ENCODE measurements at places on chromosomes 5 and 9.

DNA sequence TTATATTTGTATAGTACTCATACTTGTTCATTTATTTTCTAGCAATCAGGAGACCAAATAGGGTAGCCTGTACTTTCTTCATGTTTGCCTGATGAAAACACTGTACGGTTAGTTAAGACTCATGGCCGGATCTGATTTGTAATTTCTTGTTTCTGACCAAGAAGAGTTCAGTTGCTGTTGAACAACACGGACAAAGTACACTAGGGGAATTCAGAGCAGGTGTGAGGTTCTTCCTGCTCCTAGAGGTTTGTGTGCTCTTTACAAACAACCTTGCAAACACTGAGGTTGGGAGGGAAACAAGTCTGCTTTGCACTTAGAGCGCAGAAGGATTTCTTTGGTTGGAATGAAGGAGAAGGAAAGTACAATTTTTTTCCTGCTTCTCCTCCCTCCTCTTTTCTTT, 69.7 kb downstream of the TRIO start:
- DNase-seq = no peak

GRCh38 chr5:138369261-138369660, 16.8 kb downstream of the KDM3B start:
- no peak for DNase-seq

DNA sequence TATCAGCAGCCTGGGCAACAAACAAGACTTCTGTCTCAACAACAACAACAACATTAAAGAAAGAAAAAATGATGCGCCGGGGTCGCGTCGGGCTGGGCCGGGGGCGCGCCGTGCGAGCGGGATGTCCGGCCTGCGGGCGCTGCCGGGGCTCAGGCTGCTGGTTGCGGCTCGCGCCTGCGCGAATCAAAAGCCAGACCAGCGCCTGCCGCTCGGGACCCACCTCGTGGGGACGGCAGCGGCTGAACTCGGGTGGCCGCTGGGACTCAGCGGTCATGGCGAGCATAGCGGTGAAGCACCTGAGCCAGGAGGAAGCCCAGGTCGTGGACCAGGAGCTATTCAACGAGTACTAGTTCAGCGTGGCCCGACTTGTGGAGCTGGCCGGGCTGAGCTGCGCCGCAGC, 11.9 kb upstream of the NHP2 start:
- DNase-seq = no peak

- DNase-seq = peak; percentile 17
Observed at GRCh38 chr5:179765400-179765799, 28.4 kb upstream of the LTC4S start.

GRCh38 chr5:147177125-147177840, 57.5 kb upstream of the STK32A start:
- no peak for DNase-seq

GRCh38 chr9:33162721-33163311, 4.3 kb downstream of the B4GALT1 start:
- no peak for DNase-seq

DNA sequence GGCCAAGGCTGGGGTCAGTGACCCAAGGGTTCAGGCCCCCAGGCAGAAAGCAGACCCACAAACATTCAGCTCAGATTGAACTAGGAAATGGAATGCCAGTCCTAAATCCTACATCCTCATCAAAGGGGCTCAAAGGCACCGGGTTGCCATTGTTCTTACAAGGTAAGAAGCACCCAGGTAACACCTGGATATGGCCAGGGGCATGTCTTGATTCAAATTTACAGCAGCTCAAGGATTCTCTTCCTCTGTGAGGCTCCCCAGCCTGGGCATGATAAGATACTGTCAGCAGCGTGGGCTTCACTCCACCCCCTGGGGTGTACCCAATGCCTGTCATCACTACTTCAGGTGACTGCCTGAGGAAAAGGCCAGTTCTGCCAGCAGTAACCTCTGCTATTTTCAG, 92.1 kb upstream of the FSTL4 start:
- DNase-seq = no peak

DNA sequence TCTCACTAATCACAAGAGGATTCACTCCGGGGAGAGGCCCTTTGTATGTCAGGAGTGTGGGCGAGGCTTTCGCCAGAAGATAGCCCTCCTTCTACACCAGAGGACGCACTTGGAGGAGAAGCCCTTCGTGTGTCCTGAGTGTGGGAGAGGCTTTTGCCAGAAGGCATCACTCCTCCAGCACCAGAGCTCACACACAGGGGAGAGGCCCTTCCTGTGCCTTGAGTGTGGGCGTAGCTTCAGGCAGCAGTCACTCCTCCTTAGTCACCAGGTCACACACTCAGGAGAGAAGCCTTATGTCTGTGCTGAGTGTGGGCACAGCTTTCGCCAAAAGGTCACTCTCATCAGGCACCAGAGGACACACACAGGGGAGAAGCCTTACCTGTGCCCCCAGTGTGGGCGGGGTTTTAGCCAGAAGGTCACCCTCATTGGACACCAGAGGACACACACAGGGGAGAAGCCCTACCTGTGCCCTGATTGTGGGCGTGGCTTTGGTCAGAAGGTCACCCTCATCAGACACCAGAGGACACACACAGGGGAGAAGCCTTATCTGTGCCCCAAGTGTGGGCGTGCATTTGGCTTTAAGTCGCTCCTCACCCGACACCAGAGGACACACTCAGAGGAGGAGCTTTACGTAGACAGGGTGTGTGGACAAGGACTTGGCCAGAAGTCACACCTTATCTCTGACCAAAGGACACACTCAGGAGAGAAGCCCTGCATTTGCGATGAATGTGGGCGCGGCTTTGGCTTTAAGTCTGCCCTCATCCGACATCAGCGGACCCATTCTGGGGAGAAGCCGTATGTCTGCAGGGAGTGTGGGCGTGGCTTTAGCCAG, 27.8 kb downstream of the NUTM2F start:
- DNase-seq = no peak

- no peak for DNase-seq
Observed at GRCh38 chr9:2465921-2466460, 155.6 kb upstream of the VLDLR start.

GRCh38 chr9:98584059-98584458, 124.7 kb downstream of the GABBR2 start:
- DNase-seq = no peak

- peak; percentile 29 for DNase-seq
Observed at GRCh38 chr5:55533521-55534435, 986 bp downstream of the PLPP1 start.

GRCh38 chr5:40401284-40402006, 278.3 kb upstream of the PTGER4 start:
- DNase-seq = no peak

- peak; percentile 7 for DNase-seq
Observed at GRCh38 chr5:111922344-111922743, 165.3 kb upstream of the NREP start.

DNA sequence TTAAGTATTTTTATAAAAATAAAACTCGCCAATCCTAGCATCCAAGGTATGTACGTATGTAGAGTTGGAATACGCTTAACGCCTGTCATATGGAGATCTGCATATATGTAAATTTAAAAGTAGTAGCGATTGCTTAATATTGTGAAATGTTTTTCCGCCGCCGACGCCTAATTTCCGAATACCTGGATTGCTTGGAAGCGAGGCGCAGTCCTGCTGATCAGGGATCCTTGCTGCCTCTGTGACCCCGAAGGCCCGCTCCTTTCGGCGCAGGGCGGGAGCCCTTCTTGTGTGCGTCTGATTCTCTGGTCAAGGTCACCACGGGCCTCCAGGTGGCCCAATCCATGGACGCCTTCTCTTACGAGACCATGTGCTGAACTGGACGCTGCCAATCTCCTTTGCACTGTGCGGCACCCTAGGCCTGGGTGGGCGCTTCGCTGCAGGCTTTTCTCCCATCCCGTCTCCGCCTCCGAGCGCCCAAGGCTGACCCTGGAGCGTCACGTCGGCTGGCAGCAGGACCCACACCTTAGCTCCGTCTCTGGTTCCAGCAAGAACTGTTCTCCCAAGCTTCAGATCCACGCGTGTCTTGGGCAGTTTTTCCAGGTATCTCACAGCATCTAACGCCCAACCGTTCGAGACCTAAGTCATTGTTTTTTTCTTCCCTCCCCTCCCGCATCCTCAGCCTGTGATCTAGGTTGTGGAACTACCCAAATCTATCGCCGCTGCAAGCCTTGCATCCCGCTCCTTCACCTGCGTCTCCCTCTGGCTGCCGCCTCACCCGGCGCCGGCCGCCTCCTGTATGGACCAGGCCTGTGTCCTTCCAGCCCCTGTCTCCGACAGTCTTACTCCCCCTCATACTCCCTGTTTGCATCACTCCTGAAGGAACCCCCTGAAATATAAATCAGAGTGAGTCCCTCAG, 3.6 kb upstream of the TRIM41 start:
- no peak for DNase-seq

DNA sequence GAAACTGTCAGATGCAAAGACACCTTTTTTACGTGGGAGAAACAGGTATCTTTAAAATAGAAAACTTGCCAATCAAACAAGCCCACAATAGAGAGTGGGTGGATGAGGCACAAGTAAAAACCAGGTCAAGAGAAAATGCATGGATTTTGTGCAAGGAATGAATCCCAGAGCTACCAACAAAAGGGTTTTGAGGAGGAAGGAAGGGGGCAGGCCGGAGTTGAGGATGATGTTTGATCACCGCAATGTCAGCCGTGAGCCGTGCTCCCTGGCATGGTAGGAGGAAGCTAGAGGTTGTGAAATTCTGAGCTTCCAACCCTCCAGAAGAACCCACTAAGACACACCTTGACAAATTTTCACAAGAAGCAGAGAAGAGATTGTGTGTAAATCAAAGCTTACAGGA, 53.2 kb downstream of the HRH2 start:
- no peak for DNase-seq

- peak; percentile 39 for DNase-seq
Observed at GRCh38 chr9:116580853-116581252, 106.3 kb upstream of the TRIM32 start.

- peak; percentile 75 for DNase-seq
Observed at GRCh38 chr9:74742792-74743730, 144.7 kb downstream of the TRPM6 start.

- DNase-seq = peak; percentile 79
Observed at GRCh38 chr9:95025213-95026147, 292.0 kb downstream of the FANCC start.

DNA sequence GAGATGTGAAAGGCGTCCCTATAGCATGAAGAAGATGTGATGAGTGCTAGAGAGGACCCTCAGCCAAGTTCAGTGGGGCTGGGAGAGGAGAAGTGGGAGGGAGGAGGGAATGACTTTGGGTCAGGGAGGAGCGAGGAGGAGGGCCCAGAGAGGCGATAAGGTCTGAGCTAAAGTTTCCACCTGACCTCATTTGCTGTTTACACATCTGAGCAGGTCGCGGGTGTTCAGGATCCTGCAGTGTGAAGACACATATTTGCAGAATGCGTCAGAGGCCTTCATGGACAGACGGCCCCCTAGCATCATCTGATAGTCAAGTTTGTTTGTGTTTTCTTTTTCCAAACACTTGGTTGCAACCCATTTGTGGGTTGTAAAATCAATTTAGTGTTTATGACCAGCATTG, 18.9 kb upstream of the IGFBPL1 start:
- no peak for DNase-seq

- no peak for DNase-seq
Observed at GRCh38 chr5:137995749-137996128, 37.1 kb downstream of the FAM13B start.

- no peak for DNase-seq
Observed at GRCh38 chr9:34600908-34601307, 11.0 kb downstream of the RPP25L start.

GRCh38 chr5:53913941-53914340, 353.5 kb downstream of the NDUFS4 start:
- no peak for DNase-seq

- no peak for DNase-seq
Observed at GRCh38 chr9:87702921-87703320, 23.0 kb upstream of the CTSL start.

DNA sequence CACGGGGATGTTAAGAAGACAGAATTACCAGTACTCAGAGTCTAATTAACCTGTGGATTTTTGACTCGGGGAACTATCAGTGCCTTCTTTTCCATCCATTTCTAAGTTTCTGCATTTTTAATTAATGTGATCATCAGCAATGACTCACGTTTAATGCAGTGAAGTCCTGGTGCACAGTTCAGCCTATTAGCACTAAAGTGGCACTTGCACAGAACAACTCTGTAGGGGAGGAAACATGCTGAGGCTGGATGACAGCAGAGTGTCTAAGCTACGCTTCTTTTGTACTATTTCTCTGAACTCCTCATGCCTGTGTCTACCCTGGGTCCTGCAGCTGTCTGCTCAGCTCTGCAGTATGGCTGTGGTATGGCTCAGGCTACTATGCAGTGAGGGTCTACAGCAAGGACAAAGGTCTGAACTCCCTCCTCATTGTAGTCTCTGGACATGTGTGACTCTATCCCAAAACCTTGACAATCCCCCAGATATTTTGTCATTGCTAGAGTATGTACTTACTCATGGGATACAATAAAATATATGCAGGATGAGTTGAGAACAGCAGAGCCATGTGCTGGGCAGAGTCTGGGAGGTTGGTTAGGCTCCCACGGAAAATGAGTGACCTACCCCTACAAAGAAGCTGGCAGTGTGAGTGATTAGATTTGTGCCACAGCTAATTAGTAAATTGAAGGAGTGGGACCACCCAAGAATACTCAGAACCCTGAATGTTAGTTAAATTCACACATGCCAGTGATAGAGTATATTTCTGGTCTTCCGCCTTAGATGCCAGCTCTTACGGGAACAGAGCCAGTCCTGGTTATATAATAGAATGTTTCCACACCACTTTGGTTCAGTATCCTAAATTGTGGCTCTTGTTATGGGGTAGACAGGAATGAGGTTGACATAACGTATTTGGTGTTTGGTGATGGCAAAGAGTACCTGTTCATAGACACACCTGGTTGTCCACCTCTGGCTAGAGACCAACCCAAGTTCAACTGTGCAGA, 148.0 kb downstream of the GHR start:
- peak; percentile 8 for DNase-seq

DNA sequence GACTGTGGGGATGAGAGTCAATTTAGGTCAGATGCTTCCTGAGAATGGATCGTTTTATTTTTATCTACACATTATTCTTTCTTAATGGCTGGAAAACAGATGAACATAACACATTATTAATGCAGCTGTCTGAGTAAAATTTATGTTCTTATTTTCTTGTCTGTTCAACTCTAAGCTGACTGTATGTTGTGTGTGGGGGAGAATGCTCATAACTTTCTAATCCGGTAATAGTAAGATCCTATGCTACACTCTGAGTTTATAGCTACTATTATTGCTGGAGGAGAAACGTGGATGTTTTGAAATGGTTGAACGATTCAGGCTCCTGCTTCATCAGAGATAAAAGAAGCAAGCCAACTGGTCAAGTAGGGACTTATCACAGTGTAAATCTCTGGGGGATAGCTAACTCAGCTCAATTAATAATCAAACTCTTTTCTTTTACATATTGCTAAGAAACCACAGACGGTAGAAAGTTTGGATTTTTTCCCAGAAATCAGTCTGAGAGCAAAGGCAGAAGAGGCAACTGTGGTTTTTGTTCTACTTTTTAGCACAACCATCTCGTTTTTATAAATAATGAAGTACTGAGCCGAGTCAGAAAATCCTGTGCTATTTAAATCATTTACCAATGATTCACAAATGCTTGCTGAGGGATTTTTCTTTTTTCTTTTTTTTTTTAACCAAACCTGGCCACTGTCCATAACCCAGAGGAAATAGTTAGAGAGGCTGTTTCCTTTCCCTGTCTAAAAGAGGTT, 265.0 kb upstream of the FAM174A start:
- peak; percentile 22 for DNase-seq

- no peak for DNase-seq
Observed at GRCh38 chr5:153860195-153860886, 178.4 kb downstream of the FAM114A2 start.

GRCh38 chr5:173591056-173591514, 25.4 kb downstream of the BOD1 start:
- peak; percentile 69 for DNase-seq
